Uterus (tissue), 4 donors: ENCODE measurements at places on chromosomes 3 and 15. TPM values are rescaled to one million over a fixed set of nuclear protein-coding genes. Genes with fewer than 3 reads are reported as not detected.
A peak's percentile ranks its signal among the peaks of the same experiment; 100 is the strongest.

GLDN gene
- 2.5 TPM for total RNA-seq

SUCNR1 gene
- total RNA-seq, result not detected

AHSG gene
- total RNA-seq, result not detected

DNA sequence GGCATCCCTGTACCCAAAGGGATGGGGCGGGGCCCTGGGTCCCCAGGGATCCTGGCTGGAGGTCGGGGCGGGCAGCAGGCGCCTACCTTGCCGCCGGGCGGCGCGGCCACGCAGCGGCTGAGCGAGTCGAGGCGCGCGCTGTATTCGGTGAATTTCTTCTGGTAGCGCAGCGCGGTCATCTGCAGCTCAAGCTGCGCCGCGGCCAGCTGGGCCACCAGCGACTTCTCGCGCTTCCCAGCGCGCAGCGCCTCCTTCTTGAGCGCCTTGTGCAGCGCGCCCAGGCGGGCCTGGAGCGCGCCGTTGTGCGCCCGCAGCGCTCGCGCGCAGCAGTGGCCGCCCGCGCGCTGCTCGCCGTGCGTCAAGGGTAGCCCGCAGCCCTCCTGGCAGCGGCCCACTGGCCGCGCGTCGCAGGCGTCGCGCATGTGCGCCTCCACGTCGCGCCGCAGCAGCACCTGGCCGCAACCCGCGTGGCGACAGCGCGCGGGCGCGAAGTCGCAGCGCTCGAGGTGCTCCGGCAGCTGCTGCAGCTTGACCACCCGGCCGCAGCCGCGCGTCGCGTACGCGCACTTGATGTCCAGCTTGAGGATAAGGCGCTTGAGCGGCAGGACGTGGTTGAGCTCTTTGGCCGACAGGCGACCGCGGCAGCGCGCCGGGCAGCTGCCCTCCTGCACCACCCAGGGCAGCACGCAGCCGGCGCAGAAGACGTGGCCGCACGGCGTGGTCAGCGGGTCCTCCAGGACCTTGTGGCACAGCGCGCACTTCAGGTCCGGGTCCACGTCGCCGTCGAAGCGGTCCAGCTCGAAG is 522 bp downstream of the PDZRN3 start:
- peak overlapping the region; percentile 96 for H3K27ac ChIP-seq
- H3K4me1 ChIP-seq, result peaks cover 6% of the 10 kb centered on the region
- no peaks in the 10 kb centered on the region for H3K36me3 ChIP-seq

GRCh38 chr3:16304061-16305010 is 39.3 kb downstream of the OXNAD1 start:
- no peak for DNase-seq
- no peaks in the 10 kb centered on the region for H3K4me1 ChIP-seq
- no peaks in the 10 kb centered on the region for H3K36me3 ChIP-seq

EHHADH gene
- 3.5 TPM for total RNA-seq
